Upper lobe of left lung (tissue), 6 donors: ENCODE measurements at places on chromosomes 5 and 9.

DNA sequence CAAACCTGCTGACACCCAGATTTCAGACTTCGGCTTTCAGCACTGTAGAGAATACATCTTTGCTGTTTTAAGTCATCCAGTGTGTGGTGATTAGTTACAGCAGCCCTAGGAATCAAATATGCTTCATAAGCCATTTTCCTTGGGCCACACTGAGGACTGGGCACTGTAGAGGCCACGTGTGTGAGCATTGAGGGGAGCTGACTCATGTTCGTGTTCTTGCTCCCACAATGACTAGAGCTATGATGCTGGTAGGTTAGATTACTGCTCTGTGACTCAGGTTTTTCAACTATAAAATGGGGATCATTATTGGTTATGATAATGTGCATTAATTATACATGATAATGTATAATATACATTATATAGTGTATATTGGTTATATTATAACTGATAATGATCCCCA lies 96.5 kb upstream of the PALM2AKAP2 start:
- DNase-seq = no peak

DNA sequence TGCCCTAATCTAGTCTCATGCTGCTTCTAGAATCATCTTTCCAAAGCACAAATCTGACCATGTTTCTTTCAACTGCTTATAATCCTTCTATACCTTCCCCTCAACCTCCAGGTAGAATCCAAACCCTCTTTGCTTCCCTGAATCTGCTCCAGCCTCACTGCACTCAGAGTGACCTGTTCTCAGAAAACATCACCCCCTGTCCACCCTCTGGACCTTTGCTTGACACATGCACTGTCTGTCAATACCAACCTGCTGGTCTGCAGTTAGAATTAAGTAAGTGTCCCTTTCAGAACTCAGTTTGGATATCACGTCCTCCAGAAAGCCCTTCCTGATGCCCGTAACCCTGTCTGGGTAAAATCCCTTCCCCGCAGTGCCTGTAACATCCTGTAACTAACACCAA lies 63.1 kb downstream of the SH3TC2 start:
- DNase-seq = no peak

GRCh38 chr5:141691286-141691866 lies 9.3 kb upstream of the ARAP3 start:
- DNase-seq = no peak

DNA sequence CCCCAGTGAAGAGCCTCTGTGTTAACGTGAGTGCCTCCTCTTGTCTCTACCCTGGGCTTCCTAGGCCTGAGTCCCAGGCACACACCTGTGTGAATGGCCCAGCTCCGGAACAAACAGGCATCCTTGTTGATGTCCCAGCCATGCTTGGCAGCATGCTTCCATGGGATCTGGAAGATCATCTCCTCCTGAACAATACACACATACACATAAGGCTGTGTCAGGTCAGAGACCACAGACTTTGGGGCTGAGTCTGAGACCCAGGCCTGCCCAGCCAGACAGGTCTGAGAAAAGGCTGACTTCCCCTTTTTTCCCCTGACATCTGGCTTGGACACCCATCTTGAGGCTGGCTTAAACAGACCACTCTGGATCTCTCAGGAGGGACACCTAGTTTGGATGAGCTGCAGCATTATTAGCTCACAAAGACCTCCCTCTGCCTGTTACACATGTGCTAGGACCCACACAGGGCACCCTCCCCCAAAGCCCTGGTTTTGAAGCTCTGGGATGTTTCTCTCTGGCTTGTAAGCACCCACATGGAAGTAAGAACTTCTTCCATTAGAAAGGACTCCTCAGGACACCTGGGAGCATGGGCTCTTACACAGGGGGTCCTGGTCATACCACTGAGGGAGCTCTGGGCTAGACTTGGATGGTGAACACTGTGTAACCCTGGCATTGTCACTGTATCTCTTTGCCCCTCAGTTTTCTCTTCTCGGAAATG lies 2.6 kb downstream of the IRF1 start:
- no peak for DNase-seq

DNA sequence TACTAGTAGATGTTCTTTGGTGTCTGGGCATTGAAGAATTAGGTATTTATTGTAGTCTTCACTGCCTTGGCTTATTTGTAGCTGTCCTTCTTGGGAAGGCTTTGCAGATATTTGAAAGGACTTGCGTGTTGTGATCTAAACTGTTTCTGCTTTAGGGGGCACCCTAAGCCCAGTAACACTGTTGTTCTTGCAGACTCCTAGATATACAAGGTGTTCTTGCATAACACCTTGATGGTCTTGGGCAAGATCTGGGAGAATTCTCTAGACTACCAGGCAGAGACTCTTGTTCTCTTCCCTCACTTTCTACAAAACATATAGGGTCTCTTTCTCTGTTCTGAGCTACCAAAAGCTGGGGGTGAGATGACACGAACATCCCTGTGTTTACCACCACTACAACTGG lies 179.1 kb downstream of the FAM170A start:
- no peak for DNase-seq

- no peak for DNase-seq
These were observed 3.9 kb downstream of the FRRS1L start for GRCh38 chr9:109163194-109163593.

DNA sequence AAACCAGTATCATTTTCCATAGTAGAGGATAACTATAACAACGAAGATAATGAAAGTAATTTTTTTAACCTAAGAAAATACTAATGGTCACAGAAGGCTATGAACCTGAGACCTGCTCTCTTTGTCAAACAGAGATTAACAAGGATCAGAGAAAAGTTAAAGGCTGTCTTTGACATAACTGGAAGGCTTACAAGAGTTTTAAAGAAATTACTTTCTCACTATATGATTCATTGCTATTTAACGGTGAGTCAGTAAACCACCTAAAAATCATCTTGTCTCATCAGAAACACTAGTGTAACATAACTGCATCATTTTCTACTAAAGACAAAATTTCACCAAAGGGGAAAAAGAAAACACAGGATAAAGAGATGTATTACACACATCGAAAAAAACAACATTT lies 19.3 kb downstream of the MLANA start:
- no peak for DNase-seq

- no peak for DNase-seq
These were observed 30.6 kb downstream of the KDM4C start for GRCh38 chr9:6788162-6789016.

DNA sequence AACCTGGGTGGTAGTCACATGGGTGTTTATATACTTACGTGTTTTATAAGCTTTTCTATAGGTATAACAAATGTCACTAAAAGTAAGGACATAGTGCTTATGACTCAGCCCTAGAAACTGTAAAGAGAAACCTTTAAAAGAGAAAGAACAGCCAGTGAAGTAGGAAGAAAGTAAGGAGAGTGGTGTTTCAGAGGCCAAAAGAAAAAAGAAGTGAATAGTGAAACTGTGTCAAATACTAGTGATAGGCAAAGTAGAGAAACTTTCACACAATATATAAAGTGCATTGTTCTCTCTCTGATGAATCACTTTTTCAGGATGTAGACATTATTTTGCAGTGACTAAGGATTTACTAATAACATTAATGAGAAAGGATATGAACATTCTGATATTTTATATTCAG lies 74.2 kb upstream of the SUSD1 start:
- no peak for DNase-seq

DNA sequence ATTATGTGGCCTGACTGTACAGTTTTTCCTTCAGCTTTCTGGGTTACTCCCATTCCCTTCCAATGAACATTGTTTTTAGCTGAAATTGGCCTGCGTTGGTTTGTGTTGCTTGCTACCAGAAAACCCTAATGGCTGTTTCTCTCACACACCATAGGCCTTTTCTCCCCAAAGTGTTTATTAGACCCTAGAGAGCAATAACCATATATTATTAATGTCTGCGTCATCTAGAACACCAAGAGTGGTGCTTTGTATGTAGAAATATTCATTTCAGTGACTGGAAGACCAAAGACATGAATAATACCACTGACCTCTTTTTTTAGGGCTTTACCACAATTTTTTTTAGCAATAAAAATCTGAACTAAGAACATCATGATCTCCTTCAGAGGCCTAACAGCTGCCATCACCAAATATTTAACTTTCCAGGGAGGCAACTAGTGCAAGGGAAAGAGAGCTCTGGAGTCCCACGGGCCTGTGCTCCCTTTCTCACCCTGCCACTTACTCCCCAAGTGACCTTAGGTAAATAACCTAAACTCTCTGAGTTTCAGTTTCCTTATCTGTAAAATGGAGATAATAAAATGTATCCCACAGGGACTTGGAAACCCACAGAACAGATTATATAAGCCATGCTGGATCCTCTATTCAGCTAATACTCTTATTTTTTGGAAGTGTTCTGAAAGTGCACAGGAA lies 201.9 kb upstream of the ISL1 start:
- no peak for DNase-seq

DNA sequence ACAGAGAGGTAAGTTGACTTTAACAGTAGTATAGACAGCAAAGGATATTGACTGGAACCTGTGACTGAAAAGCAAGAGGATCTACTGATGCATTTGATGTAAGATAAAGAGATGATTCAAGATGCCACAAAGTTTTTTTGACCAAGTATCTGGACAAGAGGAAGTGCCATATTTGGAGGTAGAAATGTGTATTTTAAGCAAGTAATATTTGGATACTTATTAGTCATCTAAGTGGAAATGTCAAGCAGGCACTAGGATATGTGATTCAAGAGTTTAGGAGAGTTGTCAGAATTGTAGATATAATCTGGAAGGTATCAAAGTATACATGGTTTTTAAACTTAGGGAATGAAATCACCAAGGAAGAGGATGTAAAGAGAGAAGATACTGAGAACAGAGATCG lies 686.1 kb upstream of the CHD1 start:
- no peak for DNase-seq

- no peak for DNase-seq
These were observed 933.6 kb downstream of the CDH12 start for GRCh38 chr5:21919414-21920022.

DNA sequence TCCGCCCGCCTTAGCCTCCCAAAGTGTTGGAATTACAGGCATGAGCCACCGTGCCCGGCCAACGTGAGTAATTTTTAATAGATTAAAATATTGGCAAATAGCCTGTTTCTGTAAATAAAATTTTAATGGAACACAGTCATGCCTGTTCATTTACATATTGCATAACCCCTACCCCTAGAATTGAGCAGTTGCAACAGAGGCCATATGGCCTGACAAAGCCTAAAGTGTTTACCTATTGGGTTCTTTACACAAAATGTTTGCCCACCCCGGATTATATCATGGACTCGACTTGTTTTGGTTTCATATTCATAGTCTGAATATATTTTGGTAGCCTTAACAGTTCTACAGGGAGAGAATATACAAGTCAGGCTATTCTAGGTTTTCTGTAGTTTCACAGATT lies 5.3 kb downstream of the NSA2 start:
- DNase-seq = no peak

DNA sequence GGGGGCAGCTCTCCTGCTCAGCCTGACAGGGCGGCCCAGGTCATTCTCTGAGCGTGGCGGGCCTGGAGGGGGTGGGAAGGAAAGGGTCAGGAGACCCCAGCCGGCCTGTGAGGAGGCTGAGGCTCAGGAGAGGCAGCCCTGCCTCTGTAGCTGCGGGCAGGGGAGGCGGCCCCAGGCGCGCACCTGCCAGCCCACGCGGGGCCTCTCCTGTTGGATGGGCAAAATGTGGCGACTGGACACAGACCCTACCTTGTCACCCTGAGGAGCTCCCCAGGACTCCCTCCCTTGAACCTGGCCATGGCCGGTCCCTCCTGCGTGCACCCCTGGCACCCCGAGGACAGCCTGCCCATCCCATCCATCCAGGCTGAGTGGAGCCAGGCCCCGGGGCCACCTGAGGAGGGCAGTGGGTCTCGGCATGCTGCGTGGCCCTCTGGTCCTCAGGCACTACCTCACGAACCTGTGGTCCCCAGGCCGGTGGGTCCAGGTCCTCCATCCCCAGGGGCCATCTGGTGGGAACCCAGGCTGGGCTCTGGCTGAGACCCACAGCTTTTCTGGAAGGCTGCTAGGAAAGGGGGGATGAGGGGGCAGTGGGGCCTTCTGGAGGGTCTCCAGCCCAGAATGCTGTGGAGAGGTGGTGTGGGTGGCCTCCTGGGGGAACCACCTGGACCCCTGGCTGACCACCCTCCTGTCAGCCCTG lies 15.1 kb upstream of the NRARP start:
- peak; percentile 64 for DNase-seq

DNA sequence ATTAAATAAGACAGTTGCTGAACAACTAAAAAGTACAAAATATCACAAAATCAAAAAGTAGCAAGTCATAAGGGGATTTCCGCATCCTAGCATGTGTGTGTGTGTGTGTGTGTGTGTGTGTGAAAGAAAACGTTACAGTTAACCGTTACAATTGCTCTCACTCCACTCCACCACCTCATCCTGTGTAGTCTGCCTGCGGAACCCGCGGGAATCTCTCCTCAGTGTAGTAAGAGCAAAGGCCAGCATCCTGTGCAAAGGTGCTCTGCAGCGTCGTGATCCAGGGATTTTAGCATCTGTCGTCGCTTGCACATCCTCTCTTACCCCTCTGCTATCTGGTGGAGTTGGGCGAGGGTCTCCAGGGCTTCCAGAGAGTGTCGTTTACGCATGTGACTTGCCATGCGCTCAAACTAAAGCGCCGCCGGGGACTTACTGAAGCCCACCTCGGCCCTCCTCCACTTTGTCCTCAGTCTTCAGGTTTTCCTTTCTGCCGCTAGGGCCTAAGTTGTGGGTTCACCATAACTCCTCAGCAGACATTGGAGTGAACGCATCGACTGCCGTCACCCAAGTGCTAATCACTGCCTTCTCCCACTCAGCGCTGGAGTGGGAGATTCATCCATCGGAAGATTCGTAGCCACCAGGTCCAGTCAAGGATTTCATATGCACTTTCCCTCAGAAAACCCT lies 3.9 kb downstream of the CDKN2B start:
- DNase-seq = no peak

DNA sequence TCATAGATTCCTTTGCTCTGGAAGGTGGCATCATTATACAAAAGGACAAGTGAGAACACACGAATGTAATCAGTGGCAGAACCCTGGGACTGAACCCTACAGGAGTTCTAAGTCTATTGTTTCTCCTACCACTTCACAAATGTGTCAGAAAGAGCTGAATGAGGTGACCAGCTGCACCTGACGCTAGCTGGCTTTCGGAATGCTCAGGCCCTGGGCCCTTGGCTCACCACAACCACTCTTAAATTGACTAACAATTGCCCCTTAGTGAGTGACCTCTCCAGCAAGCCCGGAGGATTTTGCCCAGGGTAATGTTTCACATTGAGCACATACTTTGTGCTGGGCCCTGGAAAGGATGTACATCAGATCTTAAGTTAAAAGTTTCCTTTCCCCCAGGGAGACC lies 41.2 kb upstream of the ABCA1 start:
- no peak for DNase-seq

GRCh38 chr5:16886793-16887345 lies 49.2 kb downstream of the MYO10 start:
- DNase-seq = no peak
